Ecto neural progenitor cell (in vitro differentiated cells): ENCODE measurements at places on chromosomes 12 and 14.

- DNase-seq = no peak
Observed at GRCh38 chr14:97489750-97490149, 692.6 kb downstream of the VRK1 start.

DNA sequence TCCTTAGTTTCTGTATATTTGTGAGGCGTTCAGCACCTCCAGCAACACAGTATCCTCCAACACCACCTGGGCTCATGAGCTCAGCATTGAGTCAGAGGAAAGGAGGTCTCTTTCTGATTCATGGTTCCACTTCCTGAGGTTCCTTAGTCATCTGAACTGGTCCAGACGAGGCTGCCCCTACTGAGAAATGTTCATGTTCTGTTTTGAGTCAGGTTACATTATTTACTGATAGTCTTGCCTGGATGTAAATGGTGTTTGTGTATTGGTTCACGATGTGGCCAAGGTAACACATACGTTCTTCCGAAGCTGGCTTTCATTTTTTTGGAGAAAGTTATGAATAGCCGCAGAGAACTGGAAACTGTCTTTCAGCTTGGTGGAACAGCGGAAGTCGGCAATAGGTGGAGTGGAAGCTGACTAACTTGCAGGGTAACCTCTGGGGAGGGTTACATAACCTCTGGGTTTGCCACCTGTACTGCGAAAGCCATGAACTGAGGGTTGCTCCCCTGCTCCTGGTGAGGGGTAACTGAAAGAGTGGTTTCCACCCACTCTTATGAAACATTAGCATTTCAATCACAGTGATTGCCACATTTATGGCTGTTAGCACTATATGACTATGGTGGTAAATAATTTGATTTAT, 42.2 kb upstream of the MANSC4 start:
- no peak for DNase-seq

DNA sequence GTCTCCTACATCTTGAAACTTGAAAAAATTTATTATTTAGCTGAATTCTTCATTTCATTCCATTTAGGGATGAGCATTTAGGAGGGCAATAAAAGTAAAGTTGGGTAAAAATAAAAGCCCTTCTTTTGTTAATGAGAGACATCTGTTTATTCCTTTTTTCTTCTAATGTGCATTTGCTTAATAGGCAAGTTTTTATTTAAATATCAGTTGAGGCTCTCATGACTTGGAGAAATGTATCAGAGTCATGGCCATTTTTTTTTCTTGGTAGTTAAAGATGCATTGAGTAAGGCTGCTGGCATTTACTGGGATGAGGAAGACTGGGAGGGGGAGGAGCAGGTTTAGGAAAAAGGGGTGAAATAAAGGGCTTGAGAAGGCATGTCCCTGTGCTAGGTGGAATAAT, 609.9 kb upstream of the TMEM132C start:
- DNase-seq = no peak

GRCh38 chr14:75479770-75480600, 42.3 kb upstream of the BATF start:
- no peak for DNase-seq

DNA sequence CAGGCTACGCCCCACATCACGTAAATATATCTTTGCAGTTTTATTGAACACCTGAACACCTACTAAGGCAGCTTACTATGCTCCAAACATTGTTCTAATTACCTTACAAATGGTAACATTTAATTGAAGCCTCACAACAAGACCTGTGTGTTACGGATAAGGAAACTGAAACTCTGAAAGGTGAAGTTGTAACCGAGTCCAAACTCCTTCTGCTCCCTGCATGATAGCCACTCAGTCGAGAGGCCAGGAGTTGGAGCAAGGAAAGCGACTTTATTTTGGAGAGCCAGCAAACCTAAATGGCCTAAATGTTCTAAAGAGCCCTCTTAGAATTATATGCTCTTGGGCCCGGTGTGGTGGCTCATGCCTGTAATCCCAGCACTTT, 12.6 kb upstream of the TRPV4 start:
- no peak for DNase-seq
